Articular chondrocyte of knee joint (primary cell): ENCODE measurements at places on chromosomes 4 and X. TPM values are rescaled to one million over a fixed set of nuclear protein-coding genes. Genes with fewer than 3 reads are reported as not detected.

PDE5A gene
- 115 and 186 TPM in 2 replicates for total RNA-seq

RHOXF1 gene
- total RNA-seq, result not detected in 2 replicates

PF4V1 gene
- total RNA-seq, result 0.54 TPM in 1 of 2 replicates, not detected in the other

PDLIM3 gene
- 2.7 and 8.2 TPM in 2 replicates for total RNA-seq

FGF5 gene
- total RNA-seq, result 0.26 and 0.76 TPM in 2 replicates

GLRB gene
- 14.2 and 16.2 TPM in 2 replicates for total RNA-seq

PCDH10 gene
- total RNA-seq, result 0.39 and 1.3 TPM in 2 replicates

ODAPH gene
- total RNA-seq, result not detected in 2 replicates

SOX3 gene
- total RNA-seq, result not detected in 2 replicates

EOLA2 gene
- total RNA-seq, result 17.5 and 18.8 TPM in 2 replicates

SLC38A5 gene
- total RNA-seq, result 21.3 and 26.4 TPM in 2 replicates

ADAM29 gene
- total RNA-seq, result not detected in 2 replicates

PNMA3 gene
- total RNA-seq, result 0.11 TPM in 1 of 2 replicates, not detected in the other

CCNG2 gene
- 138 and 162 TPM in 2 replicates for total RNA-seq

STBD1 gene
- 10.3 TPM in 2 replicates for total RNA-seq

DTHD1 gene
- total RNA-seq, result not detected in 2 replicates

MAGEA1 gene
- total RNA-seq, result not detected in 2 replicates

SPARCL1 gene
- not detected in 2 replicates for total RNA-seq

IGSF1 gene
- not detected in 2 replicates for total RNA-seq

XG gene
- 12.5 and 18.4 TPM in 2 replicates for total RNA-seq

TMSB15C gene
- 2.5 TPM in 2 replicates for total RNA-seq

FRMPD4 gene
- 0.26 and 0.32 TPM in 2 replicates for total RNA-seq

ZXDB gene
- 9.7 and 12.1 TPM in 2 replicates for total RNA-seq

RASSF6 gene
- not detected in 2 replicates for total RNA-seq

ARHGEF6 gene
- total RNA-seq, result 18.6 and 21.3 TPM in 2 replicates

DDX60 gene
- total RNA-seq, result 19.3 and 27.3 TPM in 2 replicates

PALLD gene
- total RNA-seq, result 47.6 and 61.5 TPM in 2 replicates

GPR173 gene
- total RNA-seq, result 2.2 and 2.8 TPM in 2 replicates

DOK7 gene
- 0.13 and 0.22 TPM in 2 replicates for total RNA-seq

XIAP gene
- 37.9 and 46.2 TPM in 2 replicates for total RNA-seq
